ENCODE measurements at places on chromosomes 1 and 21. TPM values are rescaled to one million over a fixed set of nuclear protein-coding genes. Genes with fewer than 3 reads are reported as not detected.

- no peak for DNase-seq
Measured at GRCh38 chr1:22169816-22170215, 26.9 kb upstream of the WNT4 start.

DNA sequence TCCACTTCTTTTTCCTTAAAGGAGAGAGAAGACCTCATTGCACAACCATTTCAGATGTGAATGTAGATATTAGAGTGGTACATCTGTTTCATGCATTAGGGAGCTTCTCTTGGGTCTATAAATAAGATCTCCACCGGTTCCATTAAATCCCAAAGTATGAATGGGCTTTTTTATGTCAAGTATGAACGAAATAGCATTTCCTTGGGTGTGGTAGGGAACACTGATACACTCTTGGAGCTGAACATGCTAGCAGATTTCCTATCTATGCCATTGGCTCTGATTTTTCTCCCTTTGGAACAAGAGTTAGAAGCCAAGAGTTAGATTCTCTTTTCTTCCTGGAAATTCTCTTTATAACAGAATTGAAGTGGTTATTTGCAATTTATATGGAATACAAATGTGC lies 245.6 kb upstream of the ADAMTS5 start:
- no peak for DNase-seq

DNA sequence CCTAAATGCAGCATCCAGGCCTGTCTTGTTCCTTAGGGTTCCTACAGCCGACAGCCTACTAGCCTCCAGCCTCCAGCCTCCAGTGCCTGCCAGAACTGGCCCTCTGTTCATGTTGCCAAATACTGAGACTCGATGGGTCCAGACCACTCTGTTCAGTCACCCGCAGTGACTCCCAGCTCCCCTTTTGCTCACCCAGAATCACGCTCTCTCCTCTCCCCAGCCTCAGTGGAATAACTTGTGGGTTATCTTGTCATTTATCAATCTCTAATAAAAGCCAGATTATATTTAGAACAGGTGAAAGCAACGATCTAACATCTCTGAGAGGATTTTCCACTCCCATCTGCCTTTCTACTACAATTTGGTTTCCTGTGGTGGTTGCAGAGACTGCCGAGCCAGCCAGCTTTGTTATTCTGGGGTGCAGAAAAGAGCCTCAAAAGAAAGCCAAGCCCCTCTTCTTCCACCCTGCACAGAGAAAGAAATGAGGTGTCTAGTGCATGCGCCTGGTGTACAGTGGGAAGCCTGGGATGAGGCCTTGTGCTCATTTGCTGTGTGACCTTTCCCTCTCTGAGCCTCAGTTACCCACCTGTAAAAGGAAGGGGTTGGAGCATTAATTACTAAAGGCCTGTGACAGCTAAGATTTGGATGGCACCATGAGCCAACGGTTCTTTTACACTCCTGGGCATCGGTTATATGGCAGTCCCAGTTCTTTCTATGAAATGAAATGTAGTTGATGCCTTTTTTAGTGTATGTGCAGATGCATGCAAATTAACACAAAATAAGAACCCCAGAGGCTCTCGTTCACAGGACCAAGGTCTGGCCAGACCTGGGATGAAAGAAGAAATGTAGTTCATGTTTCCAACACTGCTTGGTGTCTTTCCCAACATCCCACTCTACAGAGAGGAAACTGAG lies 42.9 kb upstream of the ID3 start:
- no peak for DNase-seq

- DNase-seq, result no peak
Measured at GRCh38 chr21:32437729-32438128, 25.2 kb downstream of the EVA1C start.

GRCh38 chr1:96808191-96808590 lies 86.6 kb downstream of the PTBP2 start:
- DNase-seq, result no peak

- no peak for DNase-seq
Measured at GRCh38 chr1:160267284-160267991, 5.1 kb upstream of the DCAF8 start.

DNA sequence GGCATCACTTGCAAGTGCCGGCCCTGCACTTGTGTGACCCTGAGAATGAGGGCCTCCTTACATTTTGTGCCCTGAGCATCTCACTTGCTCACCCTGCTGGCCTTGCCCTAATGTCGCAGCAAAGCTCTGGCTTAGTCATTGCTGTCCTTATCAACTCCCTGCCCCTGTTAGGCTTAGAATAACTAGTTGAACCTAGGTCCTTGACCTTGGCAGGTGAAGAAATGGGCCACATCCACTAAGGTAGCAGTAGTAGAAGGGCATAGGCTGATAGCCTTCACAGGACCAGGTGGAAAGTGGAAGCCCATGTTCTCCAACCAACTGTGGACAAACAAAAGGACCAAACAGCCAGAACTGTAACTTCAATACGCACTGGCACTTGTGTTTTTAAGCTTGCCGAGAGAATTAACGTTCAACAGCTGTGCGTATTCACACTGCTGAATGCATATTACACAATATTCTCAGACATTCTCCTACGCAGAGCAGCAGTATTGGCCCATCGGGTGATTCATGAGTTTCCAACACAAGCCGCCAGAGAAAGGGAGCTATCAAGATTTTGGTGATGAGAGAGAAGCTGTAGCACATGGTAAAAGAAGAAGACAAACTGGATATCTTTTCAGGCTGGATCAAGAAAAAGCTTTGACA lies 27.7 kb upstream of the PTGFRN start:
- DNase-seq, result no peak

ANGPTL3 gene
- not detected for total RNA-seq

DNA sequence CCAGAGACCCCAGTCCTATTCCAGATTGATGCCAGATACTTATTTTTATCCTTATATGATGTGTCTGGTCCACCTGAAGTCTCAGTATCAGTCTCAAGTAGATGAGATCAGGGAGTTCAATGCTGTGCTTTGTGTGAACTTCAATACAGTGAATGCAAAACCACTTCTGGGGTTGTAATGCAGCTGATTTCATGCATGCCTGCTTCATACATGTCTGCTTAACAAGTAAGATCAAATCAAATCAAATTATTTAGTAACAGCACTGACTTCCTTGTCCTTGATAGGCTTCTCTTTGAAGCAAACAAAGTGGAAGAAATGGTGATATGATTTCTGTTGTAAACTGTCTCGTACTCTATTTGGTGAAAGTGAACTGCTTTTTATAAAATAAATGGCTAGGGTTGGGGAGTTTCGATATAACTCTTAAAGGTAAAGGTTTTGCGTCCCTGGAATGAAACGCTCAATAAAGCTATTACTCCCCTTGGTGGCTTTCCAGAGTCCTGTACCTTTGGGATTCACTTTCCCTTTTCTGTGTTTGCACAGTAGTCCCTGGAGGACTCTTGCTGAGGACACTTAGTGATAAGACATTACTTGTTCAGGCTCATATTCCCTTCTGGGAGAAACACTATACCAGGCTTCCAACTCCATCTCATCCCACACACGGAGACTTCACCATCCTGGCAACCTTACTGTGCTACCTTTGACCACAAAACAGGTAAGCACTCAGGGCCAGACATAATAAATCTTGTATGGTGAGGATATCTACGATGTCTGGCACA lies 59.3 kb downstream of the FH start:
- no peak for DNase-seq

Measured in esophagus squamous epithelium (tissue), 5 donors.